ENCODE measurements at places on chromosomes 6 and 20.

DNA sequence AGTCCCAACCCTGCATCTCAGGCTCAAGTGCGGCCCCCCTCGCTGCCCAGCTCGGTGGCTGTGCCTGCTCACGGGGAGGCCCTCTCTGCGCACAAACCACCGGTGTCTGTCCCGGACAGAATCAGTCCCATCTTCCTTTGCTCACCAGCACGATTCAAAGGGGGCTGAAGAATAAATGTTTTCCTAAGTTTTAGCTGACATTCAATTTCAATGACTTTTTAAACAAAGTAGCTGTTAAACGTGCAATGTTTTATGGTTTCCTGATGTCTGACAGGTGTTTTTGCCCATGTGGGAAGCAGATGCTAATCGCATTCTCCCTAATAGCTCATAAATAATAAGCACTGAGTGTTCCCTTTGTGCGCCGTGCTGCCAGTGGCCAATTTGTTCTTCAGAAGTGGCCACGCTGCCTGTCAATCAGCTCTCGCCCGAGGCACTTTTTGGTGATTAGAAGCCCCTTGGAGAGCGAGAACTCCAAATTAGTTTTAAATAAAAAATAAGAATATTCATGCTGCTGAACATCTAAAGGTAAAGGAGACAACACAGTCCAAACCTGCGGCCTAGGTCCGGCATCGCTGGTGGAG, 26.3 kb downstream of the BHLHE23 start:
- DNase-seq = no peak

DNA sequence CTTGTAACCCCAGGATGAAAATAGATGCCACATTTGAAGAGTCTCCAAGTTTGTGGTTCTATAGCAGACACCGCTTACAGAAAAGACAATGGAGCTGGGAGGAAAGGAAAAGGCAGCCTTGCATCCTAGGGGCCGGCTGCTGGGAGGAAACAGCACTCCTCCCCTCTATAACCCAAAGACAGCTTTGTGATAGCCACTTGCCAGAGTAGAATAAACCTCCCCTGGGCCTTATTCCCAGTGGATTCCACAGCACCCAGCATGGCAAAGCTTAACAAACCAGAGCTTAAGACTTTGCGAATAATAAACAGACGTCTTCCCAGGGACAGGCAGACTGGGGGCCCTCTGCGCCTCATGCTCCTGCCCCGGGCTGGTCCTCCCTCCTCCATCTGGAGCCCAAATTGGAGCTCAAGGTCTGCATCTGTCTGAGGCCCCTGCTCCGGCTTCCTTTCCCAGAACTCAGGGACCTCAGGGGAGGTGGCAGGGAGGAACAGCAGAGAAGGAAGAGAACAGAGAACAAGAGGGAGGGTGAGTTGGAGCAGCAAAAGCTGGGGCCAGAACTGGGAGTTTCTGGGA, 8.8 kb upstream of the TAF8 start:
- no peak for DNase-seq

DNA sequence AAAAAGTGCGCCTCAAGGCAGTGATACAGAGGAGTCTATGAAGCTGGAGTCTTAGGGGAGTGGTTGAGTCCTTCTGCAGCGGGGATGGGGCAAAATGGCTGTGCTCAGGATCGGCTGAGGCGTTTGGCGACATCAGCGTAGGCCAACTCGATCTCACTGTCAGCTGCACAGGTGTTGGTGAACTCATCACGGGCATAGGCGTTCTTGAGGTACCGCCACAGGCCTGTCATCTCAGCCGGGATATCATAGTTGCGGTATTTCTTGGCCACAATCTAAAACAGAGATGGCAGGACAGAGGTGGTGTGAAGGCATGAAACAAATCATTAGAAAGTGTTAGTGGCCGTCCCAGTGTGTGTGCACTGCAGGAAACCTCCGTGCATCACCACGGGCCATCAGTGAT, 112.7 kb downstream of the CLIC5 start:
- DNase-seq = no peak

DNA sequence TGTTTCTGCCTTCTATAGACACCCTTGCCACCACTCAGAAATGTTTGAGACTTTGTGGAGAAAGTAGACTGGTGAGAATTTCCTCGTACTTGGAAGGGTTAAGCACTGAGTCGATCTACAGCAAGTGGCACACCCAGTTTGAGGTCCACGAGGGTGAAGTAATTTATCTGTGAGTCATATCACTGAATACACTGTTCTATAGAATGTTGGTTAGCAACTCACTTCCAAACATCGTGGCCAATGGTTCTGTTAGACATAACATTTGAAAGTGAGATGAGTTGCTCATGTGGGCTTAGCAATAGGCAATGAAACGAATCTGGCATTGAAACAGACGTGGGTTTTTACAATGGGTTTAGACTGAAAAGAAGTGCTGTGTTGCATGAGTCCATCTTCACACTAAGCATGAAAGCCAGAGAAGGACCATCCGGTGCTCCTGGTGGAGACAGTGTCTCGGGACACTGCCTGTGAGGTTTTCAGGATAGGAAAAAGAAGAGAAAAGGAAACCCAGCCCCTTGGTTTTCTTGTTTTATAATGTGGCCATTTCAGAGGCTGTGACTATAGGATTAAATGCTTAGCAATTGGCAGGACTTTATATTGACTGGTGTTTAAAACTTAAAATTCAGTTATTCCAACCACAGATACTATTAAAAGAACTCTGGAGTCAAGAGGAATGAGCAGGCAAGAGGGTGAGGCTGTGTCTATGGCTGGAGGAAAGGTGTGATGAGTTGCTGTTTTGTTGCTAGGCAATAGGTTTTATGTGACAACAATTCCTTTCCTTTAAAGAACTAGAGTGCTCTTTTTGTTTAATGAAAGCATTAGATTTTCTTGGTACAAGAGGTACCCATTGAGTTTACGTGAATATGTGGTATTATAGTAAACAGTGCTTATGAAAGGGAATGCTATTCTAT, 31.0 kb upstream of the EZR start:
- peak; percentile 38 for DNase-seq

DNA sequence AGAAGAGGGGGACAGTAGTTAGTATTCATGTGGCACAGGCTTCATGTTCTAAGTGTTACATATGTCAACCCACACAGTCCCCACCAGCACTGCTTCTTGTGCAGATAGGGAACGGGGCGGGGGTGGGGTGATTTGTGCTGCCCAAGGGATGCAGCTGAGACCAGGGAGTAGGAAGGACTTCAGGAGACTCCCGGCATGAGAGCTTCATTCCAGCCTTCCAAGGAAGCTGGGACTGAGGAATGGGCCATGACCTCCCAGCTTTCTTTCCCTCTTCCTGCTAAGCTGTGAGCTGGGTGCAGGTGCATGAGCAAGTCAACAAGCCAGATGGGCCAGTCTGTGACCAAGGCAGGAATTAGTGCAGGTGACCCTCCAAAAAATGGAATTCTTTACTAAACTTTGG, 9.2 kb downstream of the BEND3 start:
- no peak for DNase-seq

- DNase-seq = no peak
These were observed at the start of gene OCSTAMP for GRCh38 chr20:46550461-46550860. OCSTAMP (minus strand) TSS chr20:46550654; CDS start chr20:46550560, 94 bp downstream.

DNA sequence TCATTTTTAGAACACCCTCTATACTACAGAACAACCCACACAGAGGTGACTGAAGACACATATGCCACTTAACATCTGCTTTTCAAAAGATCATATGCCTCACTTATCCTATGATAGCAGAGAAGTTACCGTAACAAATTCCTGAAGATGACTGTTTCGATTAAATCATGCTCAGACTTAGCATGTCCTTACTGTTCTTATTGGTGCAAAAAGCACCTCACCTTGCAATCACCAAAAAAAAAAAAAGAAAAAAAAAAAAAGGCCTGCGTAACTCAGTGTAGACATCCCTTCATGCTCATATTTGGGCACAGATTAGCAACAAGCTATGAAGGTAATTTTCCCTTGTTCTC, 17.7 kb upstream of the DST start:
- DNase-seq = no peak

- DNase-seq = no peak
These were observed 3.9 kb upstream of the ZBTB9 start for GRCh38 chr6:33450434-33450833.

DNA sequence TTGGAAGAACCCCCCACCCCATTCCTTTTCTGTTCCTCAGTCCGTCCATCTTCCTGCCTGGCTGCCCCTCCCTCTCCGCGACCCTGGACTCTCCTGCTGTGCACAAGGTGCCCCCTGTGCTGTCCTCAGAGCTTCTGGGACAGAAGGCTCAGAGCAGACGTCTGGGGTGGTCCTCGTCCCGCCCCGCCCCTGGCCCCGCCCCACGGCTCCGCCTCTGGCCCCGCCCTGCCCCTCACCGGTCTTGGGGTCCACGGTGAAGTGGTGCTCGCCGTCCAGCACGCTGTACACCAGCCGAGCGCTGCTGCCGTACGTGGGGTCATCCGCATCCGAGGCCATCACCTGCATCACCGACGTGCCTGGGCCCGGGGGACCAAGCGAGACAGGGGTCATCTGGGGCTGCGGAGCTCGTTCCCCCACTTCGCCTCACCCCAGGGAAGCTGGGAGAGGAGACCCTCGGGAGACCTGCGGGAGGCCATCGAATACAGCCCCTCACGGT, 81.0 kb downstream of the CDH22 start:
- no peak for DNase-seq

GRCh38 chr6:112085286-112086065, 1.8 kb downstream of the TUBE1 start:
- DNase-seq = no peak

DNA sequence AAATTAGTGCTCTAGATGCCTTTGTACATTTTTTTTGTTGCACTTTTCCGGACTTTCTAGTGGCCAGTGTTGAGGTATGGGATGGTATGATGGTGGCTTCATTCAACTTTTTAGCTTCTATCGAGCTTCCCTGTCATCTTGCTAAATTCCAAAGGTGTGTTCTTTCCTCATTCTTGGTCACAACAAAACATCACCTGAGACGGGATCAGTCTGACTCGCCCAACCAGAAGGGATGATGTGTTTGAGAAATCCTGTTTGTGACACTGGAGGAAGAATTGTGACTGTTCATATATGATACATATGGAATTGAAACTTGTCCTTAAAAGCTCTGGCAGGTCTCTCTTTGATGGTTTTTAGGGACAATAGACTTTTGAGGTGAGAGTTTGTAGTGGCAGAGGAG, 33.8 kb downstream of the KCNS1 start:
- DNase-seq = no peak

DNA sequence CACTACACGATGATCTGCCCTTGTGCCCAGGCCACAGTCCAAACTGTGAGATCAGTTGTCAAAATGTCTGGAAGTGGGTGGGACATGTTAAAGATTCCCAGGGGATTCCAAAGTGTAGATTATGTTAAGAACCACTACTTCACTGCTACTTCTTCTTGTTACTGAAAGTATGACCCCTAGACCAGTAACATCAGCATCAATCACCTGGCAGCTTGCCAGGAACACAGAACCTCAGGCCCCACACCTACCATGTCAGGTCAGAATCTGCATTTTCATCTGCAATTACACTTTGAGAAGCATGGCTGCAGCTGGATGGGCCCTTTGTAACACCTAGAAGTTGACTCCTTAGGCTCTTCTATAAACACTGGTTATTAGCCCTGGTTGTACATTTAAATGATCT, 36.1 kb downstream of the RFPL4B start:
- DNase-seq = no peak

GRCh38 chr20:34582911-34583310, 24.4 kb downstream of the MAP1LC3A start:
- DNase-seq = no peak

DNA sequence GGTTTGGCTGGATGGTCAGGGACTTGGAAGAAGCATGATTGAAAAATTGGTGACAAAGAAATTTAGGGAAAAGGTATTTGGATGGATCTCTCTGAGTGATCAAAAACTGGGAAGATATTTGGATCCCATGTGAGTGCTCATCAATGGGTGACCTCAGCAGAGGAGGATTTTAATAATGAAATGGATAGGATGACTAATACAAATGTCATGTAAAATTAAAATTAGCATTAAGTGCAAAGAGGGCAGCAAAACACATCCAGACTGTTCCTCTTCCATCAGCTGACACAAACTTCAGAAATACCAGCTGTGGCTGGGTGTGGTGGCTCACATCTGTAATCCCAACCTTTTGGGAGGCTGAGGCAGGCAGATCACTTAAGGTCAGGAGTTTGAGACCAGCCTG, 151.7 kb downstream of the THBS2 start:
- DNase-seq = no peak

DNA sequence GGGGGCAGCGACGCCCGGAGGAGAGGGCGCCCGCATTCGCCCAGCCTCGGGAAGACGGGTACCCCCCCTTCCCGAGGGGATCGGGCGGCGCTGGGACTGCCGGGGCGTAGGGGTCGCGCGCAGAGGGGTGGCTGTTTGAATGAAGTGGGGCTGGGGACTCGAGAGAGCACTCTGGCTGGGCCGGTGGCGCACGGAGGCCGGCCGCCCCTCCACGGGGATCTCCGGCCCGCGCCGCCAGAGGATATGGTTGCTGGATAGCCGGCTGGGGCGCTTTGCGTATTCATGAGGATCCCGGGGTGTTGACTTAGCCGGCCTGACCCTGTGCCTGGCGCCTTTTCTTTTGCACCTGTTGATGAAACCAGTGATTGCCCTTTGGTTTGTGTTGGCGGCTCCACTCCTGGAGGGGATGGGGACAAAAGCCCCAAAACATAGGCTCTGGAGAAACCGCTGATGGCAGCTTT, 469 bp downstream of the SYNJ2 start:
- peak; percentile 29 for DNase-seq

DNA sequence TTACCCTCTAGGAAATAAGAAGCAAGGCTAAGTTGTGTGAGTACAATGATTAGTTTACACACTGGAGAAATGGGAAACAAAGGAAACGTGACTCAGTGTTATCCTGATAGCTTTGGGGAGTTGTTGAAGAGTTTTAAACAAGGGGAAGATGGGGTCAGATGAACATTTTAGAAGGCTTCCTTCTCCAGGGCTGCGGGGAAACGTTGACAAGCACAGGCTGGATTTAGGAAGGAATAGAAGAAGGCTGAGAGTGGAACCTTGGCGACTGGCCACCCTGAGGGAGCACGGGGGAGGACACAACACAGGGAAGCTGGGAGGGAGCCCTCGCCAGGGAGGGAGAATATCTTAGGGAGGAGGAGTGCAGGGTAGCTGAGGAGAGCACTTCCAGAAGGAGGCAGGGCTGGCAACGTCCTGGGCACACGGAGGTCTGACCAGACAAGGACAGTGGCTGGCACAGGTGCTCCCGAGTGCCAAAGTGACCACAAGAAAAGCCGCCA, 134.7 kb downstream of the AIG1 start:
- DNase-seq = no peak

- DNase-seq = no peak
These were observed 53.8 kb downstream of the MACROD2 start for GRCh38 chr20:14049111-14049510.

- no peak for DNase-seq
These were observed 8.6 kb downstream of the DTNBP1 start for GRCh38 chr6:15654250-15654649.

- no peak for DNase-seq
These were observed 91.0 kb downstream of the PPP1R14C start for GRCh38 chr6:150233843-150234269.

GRCh38 chr20:15930311-15931305, 642.6 kb downstream of the KIF16B start:
- no peak for DNase-seq

- no peak for DNase-seq
These were observed 66.5 kb upstream of the SLC35F1 start for GRCh38 chr6:117840541-117840983.

Measured in T-helper 9 cell (primary cell).